Femur (tissue), 1 donor: ENCODE measurements at places on chromosomes 7 and 10.

- DNase-seq = no peak
These were observed 73.7 kb downstream of the DKK1 start for GRCh38 chr10:52387744-52388143.

DNA sequence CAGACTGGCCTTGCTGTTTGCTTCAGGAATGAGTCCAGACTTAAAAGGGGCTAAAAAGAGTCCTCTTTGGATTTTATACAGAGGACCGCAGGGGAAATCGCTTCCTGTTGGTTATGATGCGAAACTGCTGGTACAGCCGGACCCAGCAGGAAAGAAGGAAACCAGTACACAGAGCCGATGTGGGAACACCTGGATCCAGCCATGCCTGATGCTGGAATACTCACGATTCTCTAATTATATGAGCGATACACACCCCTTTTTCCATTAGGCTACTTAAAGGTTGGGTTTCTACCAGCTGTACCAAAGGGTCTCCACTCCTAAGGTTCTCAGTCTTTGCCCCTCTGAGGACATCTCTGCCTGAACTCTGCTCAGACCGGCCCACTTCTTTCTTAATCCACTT is 27.7 kb downstream of the ZNF777 start:
- DNase-seq = no peak

DNA sequence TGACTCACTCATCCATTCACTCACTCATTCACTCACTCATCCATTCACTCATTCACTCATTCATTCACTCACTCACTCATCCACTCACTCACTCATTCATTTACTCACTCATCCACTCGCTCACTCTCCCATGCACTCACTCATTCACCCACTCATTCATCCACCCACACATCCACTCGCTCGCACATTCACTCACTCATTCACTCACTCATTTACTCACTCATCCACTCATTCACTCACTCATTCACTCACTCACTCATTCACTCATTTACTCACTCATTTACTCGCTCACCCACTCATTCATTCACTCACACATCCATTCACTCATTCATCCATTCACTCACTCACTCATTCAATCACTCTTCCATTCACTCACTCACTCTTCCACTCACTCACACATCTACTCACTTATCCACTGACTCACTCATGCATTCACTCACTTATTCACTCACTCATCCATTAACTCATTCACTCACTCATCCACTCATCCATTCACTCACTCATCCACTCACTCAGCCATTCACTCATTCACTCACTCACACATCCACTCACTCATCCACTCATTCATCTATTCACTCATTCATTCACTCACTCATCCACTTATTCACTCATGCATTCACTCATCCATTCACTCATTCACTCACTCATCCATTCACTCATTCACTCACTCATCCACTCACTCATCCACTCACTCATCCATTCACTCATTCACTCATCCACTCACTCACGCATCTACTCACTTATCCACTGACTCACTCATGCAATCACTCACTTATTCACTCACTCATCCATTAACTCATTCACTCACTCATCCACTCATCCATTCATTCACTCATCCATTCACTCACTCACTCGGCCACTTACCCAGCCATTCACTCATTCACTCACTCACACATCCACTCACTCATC is 74.0 kb downstream of the CARD11 start:
- no peak for DNase-seq

- no peak for DNase-seq
These were observed 67.5 kb downstream of the CLIP2 start for GRCh38 chr7:74356589-74357315.

DNA sequence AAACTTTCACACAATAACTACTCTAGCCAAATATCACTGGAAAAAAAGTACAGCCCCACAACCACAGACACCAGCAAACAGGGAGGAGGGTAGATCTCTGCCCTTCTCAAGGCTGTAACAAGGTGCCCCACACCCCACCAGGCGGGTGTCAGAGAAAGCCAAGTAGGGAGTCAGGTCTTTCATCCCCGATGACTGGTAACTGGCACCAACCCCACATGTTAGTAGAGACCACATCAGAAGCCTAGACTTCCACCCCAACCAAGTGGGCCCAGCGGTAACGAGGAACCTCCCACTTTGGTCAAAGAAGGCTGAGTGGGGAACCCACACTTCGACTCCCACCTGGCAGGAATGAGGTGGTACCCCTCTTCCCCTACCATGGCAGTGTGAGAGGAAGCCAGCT is 16.4 kb upstream of the RUFY2 start:
- DNase-seq = no peak

DNA sequence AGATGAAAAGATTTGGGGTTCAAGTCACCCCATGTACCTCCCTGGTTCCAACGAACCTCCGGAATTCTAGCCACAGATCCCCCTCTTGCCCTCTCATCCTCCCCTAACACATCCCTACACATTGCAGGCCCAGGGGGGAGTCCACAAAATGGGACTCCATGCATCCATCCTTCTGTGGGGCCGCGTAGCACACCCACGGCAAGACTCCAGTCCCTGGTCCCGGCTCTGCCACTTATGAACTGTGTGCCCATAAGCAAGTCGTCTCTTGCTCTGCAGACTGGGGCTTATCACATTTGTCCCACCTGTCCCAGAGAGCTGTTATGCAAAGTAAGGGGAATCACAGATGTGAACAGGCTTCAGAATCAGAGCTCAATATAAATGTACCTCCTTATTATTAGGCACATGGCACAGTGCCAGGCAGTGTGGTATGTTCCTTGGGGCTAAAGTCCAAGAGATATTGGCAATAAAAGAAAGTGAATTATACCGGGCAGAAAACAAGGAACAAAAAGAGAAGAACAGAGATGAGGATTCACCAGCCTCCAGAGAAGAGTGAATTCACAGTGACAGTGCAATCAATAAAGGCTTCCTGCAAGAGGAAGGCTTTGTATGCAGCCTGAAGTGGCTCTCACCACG is 73.9 kb downstream of the KCNMA1 start:
- DNase-seq = no peak

DNA sequence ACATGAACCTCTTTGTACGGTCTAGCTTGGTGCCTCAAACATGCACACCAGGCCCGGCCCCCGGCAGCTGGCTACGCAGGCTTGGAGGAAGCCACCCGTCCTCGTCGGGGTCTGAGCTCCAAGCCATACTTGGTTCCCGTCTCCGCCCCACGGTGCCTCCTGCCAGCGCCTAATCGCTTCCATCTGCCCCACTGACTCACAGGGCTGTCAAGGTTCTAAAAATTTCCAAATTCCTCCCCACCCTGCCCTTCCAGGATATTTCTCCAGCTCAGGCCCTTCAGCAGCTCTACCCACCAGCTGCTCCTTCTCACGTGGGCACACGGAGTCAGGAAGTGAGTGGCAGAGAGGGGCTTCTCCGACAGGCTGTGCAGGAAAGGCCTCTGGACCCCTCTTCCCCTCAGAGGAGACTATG is 38.8 kb downstream of the TMEM270 start:
- peak; percentile 92 for DNase-seq

- DNase-seq = peak; percentile 9
These were observed 26.6 kb downstream of the INPP5A start for GRCh38 chr10:132564249-132564605.

- no peak for DNase-seq
These were observed 40.5 kb downstream of the ASB4 start for GRCh38 chr7:95526128-95526738.

DNA sequence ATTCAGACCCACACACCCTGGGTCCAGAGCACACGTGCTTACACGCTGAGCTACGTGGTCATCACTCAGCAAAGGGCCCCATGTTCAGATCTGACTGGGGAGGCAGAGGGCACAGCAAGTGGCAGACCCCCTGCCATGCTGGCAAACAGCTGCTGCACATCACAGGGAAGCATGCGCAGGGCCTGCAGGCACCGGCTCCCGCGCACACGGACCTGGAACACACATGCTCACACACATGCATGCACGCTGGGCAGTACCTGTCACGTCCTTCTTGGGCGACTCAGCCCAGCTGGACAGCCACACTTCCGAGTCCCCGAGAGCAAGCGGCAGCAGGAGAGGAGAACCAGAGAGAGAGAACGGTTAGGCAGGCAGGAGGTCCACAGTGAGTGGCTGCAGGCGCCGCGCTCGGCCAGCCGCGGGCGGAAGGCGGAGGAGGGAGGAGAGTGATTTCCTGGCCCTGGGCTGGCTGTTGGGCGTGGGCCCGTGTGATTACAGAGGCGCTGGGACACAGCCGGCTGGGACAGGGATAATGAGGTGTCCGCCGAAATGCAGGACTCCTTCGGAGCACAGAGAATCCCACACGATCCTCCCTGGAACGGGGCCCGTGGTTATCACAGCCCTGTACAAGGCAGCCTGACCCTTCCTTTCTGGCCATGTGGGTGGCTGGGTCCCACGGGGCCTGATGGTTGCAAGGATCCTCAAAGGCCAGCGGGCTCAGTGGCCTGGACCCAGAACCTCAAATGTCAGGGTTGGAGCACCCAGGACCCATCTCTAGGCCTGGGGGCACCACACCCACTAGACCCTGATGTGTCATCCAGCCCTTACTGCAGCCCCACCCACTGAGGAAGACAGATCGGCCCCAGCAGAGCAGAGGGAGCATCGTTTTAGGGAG is 175.1 kb downstream of the NEURL1 start:
- peak; percentile 91 for DNase-seq

DNA sequence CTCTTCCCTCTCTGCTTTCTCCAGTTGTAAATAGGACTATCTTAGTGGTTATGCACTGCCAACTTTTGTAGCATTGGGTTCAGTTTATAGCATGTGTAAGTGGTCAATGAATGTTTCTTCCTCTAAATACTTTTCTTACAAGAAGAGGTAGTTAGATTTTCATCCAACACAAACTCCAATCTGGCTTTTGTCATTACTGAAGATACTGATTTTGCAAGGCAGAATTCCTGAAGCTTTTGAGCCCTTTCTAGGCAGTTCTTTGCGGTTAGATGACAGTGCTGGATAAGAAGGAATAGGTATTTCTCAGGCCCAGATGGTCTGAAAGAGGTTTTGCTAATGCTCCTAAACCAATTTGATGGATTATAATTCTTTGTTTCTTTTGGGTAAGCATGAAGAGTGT is 60.5 kb downstream of the BICC1 start:
- no peak for DNase-seq

DNA sequence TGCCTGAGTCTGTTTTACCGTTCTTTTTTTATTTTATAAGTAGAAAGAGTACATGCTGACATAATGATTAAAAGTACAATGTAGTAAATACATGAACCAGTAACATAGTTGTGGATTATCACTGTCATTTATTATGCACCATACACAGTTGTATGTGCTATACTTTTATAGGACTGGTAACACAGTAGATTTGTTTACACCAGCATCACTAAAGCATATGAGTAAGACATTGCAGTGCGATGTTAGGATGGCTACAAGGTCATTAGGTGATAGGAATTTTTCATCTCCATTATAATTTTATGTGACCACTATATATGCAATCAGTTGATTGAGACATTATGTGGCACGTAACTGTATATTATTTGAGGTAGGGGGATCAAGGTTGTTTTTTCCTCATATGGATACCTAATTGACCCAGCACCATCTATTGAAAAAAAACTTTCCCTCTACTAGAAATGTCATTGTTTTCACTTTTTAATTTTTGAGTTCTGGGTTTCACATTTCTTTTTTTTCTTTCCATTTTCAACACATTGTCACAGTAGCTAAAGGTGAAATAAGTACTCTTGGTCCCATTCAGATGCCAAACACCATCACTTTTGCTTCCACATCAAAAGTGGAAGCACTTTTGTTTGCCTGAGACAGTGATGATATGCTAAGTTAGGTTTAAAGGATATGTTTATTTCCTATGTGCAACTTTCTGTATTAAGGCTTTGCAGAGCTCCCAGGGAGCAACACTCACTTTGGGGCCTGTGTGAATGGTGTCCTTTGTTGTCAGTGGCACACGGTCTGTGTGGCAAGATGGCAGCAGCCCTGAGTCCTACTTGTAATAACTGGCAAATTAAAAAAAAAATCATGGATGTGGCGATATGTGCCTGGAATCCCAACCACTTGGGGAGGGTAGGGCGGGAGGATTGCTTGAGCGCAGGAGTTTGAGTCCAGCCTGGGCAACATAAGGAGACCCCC is 17.1 kb downstream of the UBE2D1 start:
- no peak for DNase-seq

- DNase-seq = peak; percentile 60
These were observed 158.6 kb upstream of the GLI3 start for GRCh38 chr7:42395607-42396006.

DNA sequence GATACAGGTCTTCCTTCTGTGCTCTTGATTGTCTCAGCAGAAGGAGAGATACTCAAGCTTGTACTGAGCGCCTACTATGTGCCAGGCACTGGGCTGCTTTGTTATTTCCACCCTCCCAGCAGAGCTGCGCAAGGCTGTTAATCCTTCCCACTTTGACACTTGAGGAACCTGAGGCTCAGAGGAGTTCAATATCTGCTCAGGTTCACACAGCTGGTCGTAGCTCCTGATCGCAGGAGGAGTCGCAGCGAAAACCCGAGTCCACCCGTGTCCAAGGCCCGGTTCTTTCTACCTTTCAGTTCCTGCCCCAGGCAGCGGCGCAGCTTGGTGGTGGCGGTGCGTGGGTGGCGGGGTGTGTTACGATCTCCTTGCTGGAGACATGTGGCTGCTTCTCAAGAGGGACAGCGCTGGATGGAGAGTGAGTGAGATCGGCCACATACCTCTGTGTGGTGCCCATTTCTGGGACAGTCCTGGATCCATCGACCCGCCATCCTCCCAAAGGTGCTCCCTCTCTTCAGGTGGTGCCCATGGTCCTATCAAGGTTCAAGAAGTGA is 26.5 kb upstream of the SAMD8 start:
- no peak for DNase-seq

GRCh38 chr10:74011770-74012169 is 13.9 kb downstream of the VCL start:
- no peak for DNase-seq

GRCh38 chr7:48094861-48095293 is 5.8 kb downstream of the UPP1 start:
- DNase-seq = no peak

DNA sequence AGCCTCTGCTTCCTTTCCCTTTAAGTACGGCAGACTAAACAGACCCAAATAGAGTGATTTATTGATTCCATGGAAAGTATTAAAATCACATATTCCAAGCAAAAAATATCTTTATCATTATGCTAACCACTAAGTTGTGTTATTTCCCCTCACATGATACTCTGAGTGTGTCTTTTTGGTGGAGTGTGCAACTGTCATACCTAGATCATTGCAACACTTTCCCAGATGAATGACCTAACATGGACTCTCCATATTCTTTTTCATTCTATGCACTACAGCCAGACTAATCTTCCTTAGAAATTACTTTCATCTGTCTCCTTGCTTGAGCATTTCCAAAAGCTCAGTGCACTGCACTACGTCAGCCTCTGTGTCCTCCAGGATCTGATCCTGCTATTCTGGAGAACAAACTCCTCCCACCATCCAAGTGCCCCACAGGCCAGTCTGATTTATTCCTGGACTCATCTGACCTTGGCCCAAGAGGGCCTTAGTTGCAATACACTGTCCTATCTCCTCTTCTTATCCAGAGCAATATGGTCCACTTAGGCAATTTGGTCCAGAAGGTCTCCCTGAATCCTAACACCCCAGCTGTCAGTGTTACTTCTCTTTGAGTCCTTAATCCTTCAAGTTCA is 263.3 kb upstream of the KLF6 start:
- no peak for DNase-seq
